ENCODE measurements at places on chromosomes 3 and 15.

- no peak for DNase-seq
Observed at GRCh38 chr3:179404307-179404706, 47.0 kb downstream of the GNB4 start.

DNA sequence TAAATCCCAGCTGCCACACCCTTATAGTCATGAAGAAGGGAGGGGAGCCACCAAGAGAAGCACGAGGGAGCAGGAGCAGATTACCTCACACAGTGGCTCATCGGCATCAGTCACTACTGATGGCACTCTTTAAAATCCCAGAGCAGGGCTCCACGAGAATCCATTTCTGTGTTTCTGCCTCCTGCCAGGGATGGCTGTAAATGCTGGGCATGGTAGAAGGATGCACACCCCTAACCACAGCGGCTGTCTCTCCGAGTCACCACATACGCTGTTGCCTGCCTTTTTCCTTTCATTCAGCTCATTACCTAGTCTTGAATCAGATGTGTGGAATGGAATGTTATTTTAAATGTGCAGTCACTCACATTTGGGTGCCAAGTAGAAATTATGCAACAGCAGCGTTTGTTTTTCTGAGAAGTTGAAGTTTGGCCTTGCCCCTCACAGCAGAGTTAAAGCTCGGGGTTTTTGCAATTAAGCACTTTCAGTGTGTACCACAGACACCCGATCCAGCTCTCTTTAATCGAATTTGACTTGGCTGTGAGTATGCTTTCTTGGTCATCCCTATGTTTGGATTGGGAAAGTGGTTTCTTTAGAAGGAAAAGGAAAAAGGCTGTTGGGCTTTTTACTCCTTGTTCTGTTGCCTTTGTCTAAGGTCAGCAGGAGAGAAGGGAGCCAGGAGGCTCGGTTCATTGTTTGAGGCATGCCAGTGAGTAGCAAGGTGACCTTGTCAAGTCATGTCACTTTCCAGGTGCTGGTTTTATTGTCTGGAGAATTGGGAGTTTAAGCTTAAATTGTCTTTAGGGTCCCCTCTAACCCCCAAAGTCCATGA lies 284.2 kb upstream of the TPM1 start:
- no peak for DNase-seq

- DNase-seq = no peak
Observed at GRCh38 chr3:33834096-33834453, 35.6 kb downstream of the PDCD6IP start.

DNA sequence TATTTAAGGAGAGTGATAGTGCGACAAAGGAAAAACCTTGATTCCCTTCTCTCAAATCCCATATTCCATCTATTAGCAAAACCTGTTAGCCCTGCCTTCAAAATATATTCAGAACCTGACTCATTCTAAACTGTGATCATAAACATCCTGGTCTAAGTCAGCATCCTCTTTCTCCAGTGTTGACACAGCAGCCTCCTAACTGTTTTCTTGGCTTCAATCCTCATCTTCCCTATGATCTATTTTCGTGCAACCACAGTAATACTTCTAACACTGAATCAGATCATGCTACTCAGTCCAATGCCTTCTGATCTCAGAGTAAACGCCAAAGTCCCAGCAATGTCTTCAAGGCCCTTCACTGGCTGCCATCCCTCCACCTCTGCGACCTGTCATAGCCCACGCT lies 785.1 kb downstream of the EDEM1 start:
- DNase-seq = no peak

- DNase-seq = no peak
Observed at GRCh38 chr15:64717735-64718495, 57.5 kb downstream of the RBPMS2 start.

- no peak for DNase-seq
Observed at GRCh38 chr3:37321377-37321781, 147.0 kb upstream of the LRRFIP2 start.

GRCh38 chr3:48619541-48620524 lies 1.7 kb downstream of the TMEM89 start:
- DNase-seq = no peak

GRCh38 chr3:177679568-177680471 lies 482.5 kb upstream of the TBL1XR1 start:
- DNase-seq = no peak

DNA sequence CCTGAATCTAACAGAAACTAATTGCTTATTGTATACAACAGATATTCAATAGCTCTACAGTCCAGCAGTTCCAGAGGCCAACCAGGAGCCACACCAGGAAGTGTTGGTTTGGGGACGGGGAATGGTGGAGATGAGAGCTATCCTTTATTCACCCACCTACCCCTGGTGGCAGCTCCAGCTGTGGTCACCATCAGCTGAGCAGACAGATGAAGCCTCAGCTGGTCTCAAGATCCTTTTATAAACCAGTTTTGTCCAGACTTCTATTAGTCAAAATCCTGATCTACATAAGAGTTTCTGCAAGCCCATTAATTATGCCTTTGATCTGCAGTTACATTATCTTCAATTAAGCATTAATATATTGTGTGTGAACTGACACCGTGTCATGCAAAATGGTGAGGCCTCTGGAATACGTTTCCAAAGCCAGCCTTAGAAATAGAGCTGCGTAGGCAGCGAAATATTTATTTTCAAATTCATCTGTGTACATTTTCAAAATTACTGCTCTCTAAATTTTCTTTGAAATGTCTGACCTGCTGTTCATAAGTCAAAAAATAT lies 488.8 kb downstream of the FOXP1 start:
- DNase-seq = no peak

- no peak for DNase-seq
Observed at GRCh38 chr3:140953028-140953960, 11.7 kb downstream of the SLC25A36 start.

- DNase-seq = no peak
Observed at GRCh38 chr15:101157721-101158120, 94.1 kb downstream of the CHSY1 start.

- DNase-seq = no peak
Observed at GRCh38 chr3:47882338-47882737, 79.4 kb downstream of the DHX30 start.

GRCh38 chr3:66588340-66588847 lies 87.6 kb upstream of the LRIG1 start:
- no peak for DNase-seq

DNA sequence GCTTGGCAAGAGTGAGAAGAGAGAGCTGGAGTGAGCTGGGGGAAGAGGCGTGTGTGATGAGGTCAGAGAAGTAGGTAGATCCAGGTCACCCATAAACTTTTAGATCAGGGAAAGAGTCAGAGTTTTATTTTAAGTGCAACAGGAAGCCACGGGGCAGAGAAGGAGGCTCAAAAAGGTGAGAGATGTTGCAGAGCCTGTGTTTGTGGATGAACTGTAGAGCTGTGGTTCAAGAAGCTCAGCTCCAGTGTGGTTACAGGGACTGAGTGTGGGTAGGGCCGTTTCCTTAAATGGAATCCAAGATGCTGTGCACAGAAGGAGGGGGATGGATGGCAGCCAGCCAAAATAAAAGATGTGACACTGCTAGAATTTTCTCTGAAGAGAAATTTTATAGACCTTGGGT lies 337.2 kb downstream of the SATB1 start:
- DNase-seq = peak; percentile 99

GRCh38 chr15:28047277-28047676 lies 51.8 kb downstream of the OCA2 start:
- DNase-seq = no peak

GRCh38 chr3:129609591-129610182 lies 3.2 kb upstream of the PLXND1 start:
- no peak for DNase-seq

GRCh38 chr15:79315623-79316328 lies 4.9 kb downstream of the TMED3 start:
- no peak for DNase-seq

DNA sequence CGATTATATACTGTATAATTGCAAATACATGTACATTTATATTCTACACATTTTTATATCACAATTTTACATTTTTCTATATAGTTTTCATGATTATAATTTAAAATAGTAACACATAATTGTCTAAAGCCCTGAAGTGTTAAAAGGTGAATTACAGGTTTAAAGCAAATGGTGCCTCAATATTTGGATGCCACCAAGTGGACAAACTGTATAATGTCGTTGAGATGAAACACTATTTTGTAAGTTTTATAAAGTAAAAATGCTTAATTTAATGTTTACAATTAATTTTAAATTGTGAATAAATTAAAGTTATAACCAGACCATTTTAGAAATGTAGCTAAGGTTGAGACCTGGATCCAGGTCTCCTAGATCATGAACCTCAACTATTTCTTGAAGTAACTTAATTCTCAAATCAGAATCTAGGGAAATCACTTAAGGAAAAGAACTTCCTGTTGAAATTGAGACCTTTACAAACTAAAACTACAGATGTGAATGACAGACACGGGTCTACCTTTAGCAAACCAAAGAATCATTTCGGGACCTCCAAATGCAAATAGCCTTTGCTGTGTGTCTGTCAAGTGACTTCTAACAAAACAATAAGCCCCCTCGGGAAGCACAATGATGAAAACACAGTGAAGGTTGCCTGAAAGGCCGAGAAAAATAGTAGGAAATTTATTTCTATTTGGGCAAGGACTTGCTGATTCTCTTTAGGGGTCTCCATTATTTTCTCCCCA lies 37.8 kb downstream of the EHHADH start:
- DNase-seq = no peak

DNA sequence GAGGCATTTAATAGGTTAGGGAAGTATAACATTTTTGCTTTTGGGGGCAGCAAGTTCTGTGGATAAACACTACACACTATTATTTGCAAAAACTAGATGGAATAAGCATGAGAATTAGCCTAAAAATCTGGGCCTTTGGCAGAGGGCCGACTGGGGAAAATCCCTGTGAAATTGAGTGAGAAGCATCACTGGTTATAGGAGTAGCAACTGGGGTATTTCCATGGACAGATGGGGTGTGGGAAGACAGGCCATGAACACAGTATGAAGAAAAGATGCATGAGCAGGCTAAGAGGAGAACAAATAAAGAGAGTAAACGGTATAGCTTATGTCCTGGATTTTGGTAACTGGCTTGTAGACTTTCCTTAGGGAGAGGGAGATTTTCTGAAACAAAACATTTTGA lies 32.9 kb upstream of the CSPG5 start:
- no peak for DNase-seq

DNA sequence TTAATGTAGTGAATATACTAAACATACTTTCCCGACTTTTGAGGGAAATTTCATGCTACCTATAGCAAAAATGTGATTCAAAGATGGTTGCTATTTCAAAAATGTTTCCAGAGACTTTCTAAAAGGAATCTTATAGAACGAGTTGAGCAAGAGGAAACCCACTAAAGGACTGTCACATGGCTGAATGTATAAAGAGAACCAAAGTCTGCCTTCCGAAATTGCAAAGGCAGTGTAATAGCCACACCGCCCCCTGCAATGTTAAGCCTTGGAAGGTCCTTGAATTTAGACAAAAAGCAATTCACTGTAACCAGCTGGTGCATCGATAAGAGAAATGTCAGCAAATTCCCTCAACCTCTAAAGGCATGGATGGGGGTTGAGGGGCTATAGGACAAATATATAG lies 142.8 kb downstream of the CHL1 start:
- DNase-seq = no peak

- DNase-seq = no peak
Observed at GRCh38 chr3:110989446-110989845, 82.2 kb upstream of the NECTIN3 start.

DNA sequence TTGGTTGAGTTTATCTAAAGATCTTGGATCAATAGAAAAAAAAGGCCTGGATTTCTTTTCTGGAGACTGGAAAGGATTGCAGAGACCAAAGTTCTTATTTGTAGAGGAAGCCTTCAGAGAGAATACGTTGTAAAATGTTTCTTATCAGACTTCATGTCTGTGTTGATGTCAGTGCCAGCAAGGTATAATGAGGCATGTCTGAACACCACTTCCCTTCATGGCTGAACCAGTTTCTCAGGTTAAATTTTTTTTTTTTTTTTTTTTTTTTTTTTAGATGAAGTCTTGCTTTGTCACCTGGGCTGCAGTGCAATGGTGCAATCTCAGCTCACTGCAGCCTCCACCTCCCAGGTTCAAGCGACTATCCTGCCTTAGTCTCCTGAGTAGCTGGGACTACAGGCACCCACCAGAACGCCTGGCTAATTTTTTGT lies 17.8 kb upstream of the ZNF774 start:
- DNase-seq = no peak

- no peak for DNase-seq
Observed at GRCh38 chr15:61032600-61033286, 196.4 kb downstream of the RORA start.

GRCh38 chr15:57031605-57032004 lies 113.2 kb downstream of the TCF12 start:
- DNase-seq = peak; percentile 25

GRCh38 chr15:42737529-42738328 lies 801 bp upstream of the CDAN1 start:
- DNase-seq = no peak

DNA sequence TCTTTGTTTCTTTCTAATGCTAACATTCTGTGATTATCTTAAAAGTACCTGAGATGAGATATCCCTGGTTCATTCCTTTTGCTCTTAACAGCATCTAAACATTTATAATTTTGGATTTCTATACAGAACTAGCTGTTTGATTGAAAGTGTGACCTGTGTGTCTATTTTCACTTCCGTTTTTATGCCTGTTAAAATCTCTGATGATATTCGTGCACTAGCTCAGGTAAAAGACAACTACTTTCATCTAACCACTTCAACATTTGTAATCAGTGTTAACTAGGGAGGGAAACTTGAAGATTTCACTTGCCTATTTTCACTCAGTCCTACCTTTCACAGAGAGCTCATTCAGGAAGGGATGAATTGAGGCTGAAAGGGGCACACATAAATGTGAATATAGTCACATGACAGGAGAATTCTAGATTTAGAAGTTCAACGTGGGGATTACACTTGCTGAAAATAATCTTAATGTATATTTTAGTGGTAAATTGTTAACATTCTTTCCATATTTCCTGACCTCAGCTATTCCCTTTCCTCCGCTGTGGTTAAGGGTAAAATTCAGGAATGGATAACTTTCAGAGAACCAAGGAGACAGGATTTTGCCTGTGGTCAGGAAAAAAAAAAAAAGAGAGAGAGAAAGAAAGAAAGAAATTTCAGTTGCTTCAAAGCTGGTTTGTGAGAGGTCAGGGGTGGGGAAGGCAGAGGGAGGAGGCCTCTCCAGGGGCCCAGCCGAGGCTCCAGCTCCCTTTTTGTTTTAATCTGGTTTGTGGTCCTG lies 159.8 kb upstream of the TSC22D2 start:
- DNase-seq = no peak

GRCh38 chr3:49616061-49616460 lies 58.1 kb upstream of the APEH start:
- no peak for DNase-seq

DNA sequence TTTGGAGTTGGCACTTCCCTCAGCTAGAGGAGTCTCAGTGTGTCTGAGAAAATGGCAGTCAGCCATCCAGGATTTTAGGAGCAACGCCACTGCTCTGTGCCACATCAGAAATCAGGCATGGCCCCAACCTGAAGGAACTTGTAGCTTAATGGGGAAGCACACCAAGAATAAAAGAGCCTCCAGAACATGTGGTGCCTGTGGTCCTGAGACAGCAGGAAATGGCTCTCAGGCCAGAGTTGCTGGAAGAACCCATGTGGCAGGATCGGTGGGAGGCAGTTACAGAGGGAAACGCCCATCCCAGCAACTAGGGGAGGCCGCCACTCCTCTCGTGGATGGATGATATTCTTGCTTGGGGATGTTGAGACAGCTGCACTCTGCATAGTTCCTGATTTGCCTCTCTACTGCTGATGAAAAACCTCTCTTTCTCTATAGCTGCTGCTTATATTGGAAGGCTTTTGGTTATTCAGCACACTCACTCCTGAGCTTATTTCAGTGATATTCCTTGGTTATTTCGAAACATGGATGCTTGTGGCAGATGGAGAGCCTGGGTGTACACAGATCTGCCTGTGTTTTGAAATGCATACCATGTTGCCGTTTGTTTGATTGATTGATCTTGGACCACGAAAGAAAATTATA lies 52.4 kb downstream of the KLHL25 start:
- DNase-seq = no peak
